NCI-H748 treated with DMSO at 0.1 percent for 48 hours (cell line): ENCODE measurements at places on chromosomes 1 and 21.

- no peak for DNase-seq
Measured at GRCh38 chr1:201422026-201422425, 496 bp upstream of the TNNI1 start.

GRCh38 chr1:101964708-101965107, 32.0 kb downstream of the OLFM3 start:
- no peak for DNase-seq

DNA sequence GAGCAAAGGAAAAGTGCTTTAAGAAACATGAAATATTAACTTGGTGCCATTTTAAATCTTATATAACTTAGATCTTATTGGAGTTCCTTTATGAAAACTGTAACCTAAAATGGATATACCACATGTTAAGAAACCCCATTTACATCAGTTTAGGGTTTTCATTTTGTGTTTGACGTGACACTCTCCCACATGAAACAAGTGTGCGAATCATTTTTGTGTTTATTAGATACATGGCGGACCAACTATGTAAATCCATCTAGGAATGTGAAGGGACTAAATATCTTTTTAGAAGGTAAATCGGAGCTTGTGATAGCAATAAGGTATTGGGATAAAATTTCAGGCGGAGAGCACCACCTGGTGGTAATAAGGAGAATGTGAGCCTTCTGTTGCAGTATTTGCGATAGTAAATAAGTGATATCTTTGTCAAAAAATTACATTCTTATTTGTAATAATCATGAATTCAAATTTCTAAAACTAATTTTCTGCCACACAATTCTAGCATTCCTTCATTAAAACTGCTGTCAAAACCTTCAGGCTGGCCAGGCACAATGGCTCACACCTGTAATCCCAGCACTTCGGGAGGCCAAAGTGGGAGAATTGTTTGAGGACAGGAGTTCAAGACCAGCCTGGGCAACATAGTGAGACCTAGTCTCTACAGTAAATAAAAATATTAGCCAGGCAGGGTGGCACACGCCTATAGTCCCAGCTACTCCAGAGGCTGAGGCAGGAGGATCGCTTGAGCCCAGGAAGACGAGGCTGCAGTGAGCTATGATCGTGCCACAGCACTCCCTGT, 31.3 kb downstream of the SMAP2 start:
- peak; percentile 99 for DNase-seq

GRCh38 chr21:26041431-26042180, 129.0 kb downstream of the APP start:
- DNase-seq: no peak

DNA sequence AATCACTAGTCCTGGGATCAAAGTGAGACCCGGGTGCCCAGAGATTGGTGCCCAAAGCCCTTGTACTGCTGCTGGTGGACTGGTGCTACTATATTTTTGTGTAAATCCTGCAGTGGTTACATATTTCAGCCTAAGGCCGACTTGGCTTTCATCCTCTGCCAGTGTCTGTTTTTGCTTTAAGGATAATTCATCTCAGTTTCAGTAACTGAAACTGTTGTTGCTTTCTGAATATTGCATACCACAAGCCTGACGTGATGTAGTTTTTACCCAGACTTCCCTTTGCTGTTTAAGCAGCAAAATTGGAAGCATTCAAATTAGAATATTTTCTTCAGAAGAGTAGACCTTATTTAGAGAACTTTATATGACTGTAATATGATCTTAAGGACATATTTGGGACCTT, 341.8 kb downstream of the RYR2 start:
- no peak for DNase-seq

DNA sequence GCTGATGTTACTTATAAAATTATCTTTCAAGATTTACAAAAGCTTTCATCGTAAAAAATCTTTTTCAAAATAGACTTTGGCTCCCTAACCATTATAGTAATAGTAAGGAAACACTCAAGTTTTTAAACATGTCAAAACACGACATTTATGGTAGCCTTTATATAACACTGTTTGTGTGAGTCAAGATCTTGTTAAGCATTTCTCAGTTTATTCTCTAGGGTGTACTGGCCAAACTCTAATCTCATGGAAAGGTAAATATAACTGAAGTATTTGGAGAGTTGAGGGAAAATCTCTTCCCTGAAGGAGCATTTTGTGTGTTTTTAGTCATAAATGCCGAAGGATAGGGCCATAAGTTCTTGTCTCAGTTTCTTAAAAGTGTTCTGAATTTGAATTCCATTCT, 790.9 kb upstream of the NCAM2 start:
- no peak for DNase-seq

DNA sequence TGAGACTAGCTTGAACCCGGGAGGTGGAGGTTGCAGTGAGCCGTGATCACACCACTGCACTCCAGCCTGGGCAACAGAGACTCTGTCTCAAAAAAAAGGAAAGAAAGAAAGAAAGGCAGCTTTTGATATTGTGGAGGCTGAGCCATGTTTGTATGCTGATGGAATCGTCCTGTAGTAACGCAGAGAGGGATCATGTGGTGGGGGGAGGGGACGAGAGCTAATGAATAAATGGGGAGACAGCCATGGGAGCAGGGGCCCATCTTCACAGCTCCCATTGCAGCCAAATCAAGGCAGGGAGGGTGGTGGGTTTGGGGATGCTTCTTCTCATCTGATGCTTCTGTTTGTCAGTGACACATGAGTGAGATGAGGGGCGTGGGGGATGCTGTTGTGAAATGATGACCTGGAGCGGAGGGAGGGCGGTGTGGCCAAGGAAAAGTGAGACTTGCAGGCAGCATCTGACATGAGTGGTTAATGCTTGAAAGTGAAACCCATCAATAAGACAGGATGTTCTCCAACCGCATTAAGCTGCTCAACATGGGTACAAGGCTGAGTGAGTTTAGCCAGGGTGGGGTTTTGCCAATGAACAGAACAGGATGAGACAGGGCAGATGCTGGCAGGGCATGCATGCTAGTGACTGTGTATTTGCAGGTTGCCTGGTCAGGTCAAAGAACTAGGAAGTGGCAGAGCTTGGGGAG, 16.7 kb downstream of the SPATA21 start:
- DNase-seq: no peak

DNA sequence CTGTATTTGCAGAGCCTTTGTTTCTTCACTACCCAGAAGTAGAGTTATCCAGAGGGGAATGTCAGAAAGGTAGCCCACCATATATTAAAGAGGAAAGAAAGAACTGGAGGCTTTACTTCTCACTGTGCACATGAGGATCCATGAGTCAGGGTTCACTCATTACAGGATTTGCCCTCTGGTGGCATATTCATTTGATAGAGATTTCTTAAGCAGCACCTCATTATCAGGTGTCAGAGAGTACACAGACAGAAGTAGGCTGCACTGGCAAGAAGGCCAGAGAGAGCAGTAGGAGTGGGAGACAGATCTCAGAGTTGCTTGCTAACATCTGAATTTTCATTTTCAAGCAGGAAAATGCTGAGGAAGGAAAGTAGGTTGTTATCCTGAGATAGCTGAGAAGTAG, 123.8 kb downstream of the PIK3R3 start:
- no peak for DNase-seq

GRCh38 chr1:50350868-50351267, 72.4 kb downstream of the DMRTA2 start:
- no peak for DNase-seq

DNA sequence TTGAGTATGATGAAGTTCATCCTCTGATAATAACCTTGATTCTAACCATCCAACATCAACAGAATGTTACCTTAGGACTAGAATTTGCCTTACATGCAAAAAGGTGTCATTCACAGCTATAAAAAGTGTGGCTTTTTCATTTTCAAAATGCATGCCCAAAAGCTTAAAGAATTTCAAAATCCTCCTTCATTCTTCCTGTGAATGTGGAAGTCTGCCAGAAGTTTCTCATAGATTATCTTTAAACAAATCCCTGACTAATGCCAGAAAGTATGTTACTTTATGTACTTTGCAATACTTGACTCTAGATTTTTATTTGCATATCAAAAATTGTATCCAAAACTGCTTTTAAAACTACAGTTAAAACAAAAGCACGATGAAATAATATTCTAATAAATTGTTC, 270.6 kb upstream of the ZRANB2 start:
- no peak for DNase-seq

- DNase-seq: no peak
Measured at GRCh38 chr1:25549273-25550154, 6.1 kb downstream of the LDLRAP1 start.

- DNase-seq: peak; percentile 1
Measured at GRCh38 chr1:206982216-206982615, 12.0 kb upstream of the FCAMR start.

GRCh38 chr1:186536273-186536890, 75.5 kb upstream of the PDC start:
- DNase-seq: no peak
